HL-60 (cell line): ENCODE measurements at places on chromosomes 5 and 9.

DNA sequence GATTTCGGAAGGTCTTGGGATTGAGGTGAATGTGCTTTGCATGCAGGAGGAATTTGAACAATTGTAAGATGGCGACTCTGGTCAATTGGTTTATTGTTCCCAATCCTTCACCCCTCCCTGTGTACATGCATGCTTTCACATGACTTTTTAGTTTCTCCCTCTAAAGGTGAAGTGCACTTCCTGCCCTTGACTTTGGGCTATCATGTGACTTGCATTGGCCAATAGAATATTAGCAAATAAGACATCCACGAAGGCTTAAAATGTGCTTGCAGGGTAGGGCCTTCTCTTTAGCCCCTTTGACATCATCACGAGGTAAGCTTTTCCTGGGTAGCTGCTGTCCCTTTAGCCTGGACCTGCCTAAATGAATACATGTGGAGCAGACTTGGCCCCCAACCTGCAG is 8.1 kb upstream of the ZBTB43 start:
- DNase-seq = no peak

DNA sequence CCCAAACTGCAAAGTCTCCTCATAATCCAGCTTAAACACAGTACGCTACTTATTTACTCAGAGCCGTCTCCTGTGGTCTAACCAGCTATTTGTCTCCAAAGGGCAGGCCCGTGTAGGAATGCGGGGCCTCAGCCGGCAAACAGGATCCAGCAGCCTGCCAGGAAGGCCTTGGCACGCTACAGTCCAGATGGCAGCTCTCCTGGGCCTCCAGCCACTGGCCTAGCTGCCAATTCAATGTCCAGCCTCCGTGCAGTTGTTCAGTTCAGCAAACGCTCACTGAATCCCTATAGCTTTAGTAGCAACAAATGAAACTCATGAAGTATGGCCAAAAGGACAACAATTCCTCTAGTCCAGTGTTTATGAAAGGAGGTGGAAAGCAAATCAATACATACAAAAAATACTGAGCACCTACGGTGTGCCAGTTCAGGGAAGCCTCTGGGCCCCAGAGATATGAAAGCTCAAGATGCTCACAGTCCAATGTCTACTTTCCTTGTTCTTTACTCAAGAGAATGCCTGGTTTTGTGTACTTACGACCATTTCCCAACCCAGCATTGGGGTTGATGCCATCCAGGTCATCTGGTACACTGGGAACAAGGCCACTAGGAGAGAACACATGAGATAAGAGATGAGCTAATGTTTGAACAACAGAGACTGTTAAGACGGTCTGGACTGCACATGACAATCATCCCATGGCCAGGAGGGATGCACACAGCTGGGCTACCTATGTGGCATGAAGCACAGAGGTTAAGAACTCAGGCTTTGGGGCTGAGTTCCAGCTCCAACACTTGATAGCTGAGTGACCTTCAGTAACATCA is 8.3 kb downstream of the CDK5RAP2 start:
- DNase-seq = no peak

GRCh38 chr9:120236596-120236995 is 343.4 kb downstream of the CDK5RAP2 start:
- DNase-seq = no peak

DNA sequence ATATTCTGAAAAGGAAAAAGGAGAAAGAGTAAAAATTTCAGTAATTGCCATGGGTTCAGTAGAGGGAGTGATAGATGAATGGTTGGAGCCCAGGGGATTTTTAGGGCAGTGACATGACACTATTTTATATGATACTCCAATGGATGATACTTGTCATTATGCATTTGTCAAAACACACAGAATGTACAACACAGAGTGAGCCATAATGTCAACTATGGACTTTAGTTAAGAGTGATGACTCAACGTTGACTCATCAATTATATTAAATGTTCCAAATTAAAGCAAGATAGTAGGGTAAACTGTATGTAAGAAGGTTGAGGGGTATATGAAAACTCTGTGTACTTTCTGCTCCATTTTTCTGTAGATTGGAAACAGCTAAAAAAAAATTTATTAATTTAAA is 586.4 kb downstream of the TAF11L14 start:
- no peak for DNase-seq

- no peak for DNase-seq
Measured at GRCh38 chr9:136691316-136692184, 4.3 kb upstream of the AGPAT2 start.

GRCh38 chr5:125160787-125161502 is 414.5 kb upstream of the ZNF608 start:
- DNase-seq = no peak

DNA sequence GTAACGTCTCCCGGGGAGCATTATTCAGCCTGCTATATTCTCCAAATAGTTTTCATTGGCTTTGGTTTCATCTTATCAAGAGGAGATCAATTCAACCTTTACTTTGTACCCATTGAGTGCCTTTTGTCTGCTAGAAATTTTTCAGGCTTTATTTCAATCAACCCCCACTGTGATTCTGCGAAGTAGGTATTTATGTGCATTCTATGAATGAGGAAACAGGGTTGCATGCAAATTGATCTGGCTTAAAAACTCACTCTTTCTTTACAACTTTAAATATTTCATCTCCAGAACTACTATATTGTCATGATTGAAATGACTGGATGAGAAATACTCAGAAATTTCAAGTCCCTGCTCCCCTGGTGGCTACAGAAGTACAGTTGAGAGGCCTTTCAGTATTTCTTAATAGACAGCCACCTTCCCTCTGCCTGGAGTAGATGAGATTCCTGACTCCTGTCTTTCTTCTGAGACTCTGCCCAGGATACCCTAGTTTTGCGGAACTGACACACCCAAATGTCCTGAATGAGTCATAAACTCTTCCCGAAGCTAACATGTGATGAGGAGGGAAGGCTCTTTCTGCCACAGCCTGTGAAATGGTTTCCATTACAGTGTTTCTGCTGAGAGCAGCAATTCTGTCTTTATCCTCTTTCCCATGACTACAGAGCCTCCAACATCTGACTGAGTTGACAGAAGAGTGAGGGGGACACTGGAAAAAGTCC is 52.6 kb upstream of the TNC start:
- DNase-seq = no peak

GRCh38 chr5:68542207-68542606 is 326.7 kb downstream of the PIK3R1 start:
- no peak for DNase-seq

DNA sequence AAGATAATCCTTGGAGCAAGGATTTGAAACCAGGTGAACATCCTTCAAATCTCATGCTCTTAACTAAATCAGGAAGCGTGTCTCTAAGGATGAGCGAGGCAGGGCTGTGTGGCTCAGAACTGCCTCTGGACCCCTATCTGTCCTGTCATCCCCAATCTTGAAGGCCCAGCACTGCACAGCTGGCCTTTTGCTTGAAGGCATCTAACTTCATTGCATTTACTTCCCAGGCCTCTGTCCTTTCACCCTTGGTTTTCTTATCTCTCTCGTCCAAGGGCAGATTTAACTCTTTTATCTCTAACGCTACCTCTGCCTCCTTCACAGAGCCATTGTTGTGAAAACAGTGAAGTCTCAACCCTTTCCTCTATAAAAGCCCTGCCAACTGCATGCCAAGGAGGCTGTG is 83.8 kb downstream of the UGCG start:
- DNase-seq = no peak

- DNase-seq = no peak
Measured at GRCh38 chr5:67093279-67093678, 103.3 kb downstream of the CD180 start.

GRCh38 chr5:122880749-122881148 is 35.3 kb downstream of the SNX24 start:
- DNase-seq = no peak

- no peak for DNase-seq
Measured at GRCh38 chr5:159218595-159219023, 9.3 kb upstream of the RNF145 start.

- DNase-seq = no peak
Measured at GRCh38 chr5:58300346-58300895, 159.5 kb downstream of the PLK2 start.

DNA sequence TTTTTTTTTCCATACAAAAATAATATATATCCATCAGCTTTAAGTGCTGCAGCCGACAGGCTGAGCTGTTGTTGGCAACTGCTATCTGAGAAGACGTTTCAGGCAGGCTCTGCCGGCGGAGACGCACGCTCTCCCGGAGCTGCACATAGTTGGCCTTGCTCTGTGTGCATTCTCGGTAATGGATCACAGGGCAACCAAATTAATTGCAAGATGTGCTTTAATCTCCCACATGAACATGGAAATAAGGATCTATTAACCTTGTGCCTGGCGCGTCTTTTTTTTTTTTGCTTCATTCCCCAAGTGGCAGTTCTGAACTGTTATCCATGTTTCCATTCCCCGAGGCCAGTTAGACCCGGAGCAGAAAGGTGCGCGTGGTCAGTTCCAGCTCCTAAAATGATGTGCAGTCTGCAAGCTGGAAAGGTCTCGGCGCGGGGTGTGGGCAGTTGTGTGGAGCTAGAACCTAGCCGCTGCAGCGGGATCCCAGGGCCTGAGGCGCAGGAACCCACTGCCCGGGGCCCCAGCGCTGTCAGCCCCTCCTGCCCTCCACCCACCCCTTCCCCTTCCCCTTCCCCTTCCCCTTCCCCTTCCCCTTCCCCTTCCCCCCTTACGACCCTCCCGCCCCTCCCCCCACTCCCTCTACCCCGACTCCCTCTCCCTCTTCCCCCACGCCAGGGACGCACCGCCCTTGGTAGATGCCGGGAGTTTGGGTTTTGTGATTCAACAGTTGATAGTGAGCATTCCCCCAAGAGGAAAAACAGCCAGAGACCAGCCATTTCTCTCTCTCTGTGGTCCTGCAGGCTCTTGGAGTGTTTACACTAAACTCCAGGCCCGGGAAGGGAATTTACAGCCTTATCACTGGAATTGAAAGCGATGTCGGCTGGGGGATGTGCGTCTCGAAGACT is 137.8 kb downstream of the CEP120 start:
- no peak for DNase-seq

- no peak for DNase-seq
Measured at GRCh38 chr9:112327718-112328450, 5.5 kb downstream of the PTBP3 start.

GRCh38 chr5:27130587-27130986 is 92.2 kb upstream of the CDH9 start:
- no peak for DNase-seq

- no peak for DNase-seq
Measured at GRCh38 chr5:82307451-82307850, 29.3 kb upstream of the RPS23 start.

DNA sequence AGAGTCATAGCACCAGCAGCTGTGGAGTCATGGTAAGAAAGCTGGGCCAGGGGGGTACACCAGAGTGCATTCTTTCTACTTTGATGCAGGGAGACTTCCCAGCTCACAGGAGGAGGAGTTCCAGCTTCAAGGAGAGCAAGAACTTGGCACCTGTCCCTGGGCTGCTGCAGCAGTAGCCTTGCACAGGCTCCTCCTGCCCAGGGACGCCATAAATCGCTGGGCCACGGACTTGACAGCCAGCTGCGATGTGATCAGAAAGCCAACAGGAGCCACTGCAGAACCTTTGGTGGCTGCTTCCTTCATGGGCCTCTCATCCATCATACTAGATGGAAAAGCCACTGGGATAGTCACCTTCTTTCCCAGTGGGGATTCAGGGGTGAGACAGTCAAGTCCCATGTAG is 234.7 kb downstream of the NMUR2 start:
- no peak for DNase-seq

- no peak for DNase-seq
Measured at GRCh38 chr9:4126996-4127395, 172.9 kb downstream of the GLIS3 start.

DNA sequence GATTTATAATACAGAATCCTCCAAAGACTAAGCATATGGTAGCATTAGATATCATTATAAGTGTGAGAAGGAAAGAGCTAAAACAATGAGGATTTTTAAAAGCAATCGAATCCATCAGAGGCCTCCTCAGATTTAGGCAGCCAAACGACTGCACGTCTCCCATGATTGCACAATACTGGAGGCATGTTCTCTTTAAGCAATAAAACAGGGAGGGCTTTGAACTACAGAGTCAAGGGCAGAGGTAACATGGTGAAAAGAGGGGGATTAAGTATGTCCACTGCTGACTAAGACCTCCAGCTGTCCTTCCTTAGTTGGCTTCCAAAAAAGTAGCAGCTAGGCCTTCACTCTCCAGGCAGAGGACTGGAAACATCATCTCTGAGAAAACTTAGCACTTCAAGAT is 298.7 kb upstream of the RGMB start:
- DNase-seq = no peak

GRCh38 chr5:132962429-132963021 is 909 bp downstream of the AFF4 start:
- no peak for DNase-seq

- no peak for DNase-seq
Measured at GRCh38 chr9:31745468-31745867, 639.0 kb upstream of the ACO1 start.

DNA sequence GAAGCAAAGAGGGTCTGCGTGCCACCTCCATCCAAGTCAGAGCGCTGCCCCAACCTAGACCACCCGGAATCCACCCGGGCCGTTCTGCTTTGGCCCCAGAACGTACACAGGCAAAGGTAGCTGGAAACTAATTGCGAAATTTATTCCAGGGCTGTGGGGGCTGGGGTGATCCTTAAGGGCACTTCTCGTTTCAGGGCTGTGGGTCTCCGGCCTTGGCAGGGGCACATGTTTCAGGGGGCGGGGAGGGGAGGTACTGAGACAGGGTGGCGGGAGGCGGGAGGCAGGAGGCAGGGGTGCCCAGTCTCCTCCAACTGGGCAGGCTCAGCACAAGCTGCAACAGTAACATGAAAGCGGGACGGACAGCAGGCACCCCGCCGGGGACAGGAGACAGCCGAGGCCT is 26.1 kb downstream of the NR5A1 start:
- peak; percentile 62 for DNase-seq
